ENCODE measurements at places on chromosomes 12 and 14.
A peak's percentile ranks its signal among the peaks of the same experiment; 100 is the strongest.

DNA sequence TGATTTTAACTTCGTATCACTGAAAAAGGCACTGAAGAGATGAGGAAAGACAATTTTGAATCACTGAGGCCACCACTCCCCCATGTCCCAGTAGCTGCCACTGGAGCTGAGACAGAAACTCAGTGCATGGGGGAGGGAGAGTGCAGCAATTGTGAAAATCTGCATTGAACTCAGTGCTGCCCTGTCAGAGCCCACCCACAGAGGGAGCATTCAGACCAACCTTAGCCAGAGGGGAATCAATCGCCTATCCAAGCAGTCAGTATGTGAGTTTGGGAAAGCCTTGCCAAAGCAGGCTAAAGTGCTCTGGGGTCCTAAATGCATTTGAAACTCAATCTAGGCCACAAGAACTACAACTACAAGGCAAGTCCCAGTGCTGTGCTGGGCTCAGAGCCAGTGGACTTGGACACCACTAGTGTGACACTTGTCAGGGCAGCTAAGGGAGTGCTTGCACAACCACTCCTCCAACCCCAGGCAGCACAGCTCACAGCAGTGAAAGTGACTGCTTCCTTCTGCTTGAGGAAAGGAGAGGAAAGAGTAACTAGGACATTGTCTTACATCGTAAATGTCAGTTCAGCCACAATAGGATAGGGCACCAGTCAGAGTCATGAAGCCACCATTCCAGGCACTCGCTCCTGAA, 13.3 kb downstream of the RNASE3 start:
- DNase-seq, result no peak

DNA sequence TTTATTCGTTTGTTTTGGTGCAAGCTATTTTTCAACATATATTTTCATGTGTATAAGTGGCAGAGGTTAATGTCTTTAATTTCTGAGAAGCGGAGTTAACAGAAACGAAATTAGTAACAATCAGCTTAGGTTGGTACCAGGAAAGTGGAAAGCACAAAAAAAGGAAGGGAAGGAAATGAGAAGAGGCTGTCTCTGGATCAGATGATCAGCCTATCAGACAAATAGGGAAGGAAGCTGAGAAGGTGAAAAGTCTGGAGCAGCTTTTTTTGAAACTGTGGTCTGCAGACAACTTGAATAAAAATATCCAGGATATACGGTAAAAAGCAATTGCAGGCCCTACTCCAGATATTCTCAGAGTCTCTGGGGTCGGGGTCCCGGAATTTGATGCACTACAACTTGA, 265.0 kb downstream of the SSPN start:
- DNase-seq, result no peak

DNA sequence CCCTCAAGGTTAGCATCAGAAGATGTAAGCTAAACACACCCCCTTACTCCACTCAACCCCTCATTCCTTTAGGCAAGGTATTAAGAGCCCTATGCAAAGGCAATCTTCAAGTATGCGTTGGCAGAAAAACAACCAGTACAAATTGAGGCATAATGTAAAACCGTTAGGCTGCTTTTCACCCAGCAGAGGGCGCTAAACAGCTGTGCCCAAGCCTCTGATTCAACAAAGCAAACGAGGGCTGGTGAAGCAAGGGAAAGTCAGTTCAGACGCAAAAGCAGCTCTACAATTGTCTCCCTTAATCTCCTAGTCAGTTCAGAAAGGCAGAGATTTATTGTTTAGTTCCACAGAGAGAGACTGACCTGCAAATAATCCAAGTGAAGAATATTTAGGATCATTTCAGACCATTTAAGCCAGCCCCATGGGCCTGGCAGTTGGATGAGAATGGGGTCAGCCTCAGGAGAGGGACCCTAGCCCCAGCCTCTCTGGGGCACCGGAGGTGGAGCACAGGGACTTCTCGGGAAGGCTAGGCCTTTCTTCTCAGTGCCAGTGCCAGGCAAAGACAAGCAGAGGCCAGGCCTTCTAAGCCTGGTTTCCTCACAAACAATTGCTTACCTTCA, 23.5 kb downstream of the DCAF5 start:
- peak; percentile 69 for DNase-seq

- peak; percentile 44 for DNase-seq
Observed at GRCh38 chr14:24289649-24290280, 9.8 kb downstream of the DHRS1 start.

DNA sequence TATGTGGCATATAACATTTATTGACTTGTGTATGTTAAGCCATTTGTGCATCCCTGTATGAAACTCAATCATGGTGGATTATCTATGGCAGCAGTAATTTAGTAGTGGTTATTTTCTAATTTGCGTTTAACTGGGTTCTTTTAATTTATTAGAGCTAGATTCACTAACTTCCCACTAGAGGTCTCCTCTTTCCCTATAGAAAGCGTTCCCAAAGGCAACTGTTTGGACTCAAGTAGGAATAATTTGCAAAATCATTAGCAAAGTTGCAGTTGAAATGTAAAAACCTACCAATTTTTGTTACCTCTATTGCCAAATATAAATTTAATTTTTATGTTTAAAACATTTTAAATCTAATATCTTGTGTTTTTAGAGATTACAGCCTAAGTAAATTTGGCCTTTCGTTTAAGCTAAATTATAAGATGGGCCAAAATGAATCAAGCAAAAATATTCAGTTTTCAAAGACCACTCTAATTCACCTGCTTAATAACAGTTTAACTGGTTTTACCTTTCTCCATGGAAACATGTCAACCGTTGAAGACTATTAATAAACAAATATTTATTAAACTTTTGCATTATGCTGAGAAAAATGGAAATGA, 6.0 kb downstream of the DMAC2L start:
- no peak for DNase-seq

GRCh38 chr14:34364201-34364600, 97.8 kb downstream of the SPTSSA start:
- DNase-seq, result no peak

- no peak for DNase-seq
Observed at GRCh38 chr12:9260931-9261330, 52.7 kb upstream of the PZP start.

- DNase-seq, result no peak
Observed at GRCh38 chr14:60487211-60487610, 1.3 kb upstream of the C14orf39 start.

DNA sequence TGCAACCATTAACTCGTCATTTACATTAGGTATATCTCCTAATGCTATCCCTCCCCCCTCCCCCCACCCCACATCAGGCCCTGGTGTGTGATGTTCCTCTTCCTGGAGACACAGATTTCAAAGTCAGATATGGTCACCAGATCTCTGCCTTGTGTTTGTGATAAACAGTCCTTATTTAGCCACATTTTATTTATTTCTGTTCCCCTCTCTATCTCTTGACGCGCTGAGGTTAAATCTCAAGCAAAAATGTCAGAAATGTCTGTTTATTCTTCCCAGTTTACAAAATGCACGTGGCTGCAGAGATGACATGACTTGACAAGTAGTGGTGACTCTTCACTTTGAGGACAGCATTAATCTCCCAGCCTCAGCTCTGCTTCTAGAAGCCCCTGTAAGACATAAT, 11.5 kb upstream of the RASSF3 start:
- DNase-seq, result no peak

- DNase-seq, result no peak
Observed at GRCh38 chr12:116502141-116502725, 56.9 kb upstream of the MAP1LC3B2 start.

GRCh38 chr14:65304963-65305362, 107.6 kb upstream of the FUT8 start:
- DNase-seq, result no peak

GRCh38 chr12:132262256-132263060, 66.9 kb downstream of the GALNT9 start:
- no peak for DNase-seq

GRCh38 chr14:89237921-89238529, 179.0 kb downstream of the FOXN3 start:
- no peak for DNase-seq

DNA sequence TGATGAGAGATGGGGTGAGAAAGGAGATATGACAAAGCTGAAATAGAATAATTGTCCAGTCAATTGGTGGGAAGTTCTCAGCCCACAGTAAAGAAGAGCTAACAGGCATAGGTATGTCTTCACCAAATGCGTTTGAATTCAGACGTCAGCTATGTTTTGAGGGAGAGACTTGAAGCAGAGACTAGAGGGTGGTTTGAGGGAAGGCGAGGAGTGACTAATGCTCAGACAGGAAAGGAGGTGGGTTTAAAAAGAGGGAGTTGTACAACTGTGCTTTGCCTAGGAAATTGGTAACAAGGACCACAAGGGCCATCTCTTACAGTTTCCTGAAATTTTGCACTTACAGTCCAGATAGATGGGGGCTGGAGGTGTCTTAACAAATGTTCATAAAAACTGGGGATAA, 6.4 kb downstream of the JKAMP start:
- DNase-seq, result no peak

- DNase-seq, result no peak
Observed at GRCh38 chr12:402029-402389, 565 bp downstream of the CCDC77 start.

DNA sequence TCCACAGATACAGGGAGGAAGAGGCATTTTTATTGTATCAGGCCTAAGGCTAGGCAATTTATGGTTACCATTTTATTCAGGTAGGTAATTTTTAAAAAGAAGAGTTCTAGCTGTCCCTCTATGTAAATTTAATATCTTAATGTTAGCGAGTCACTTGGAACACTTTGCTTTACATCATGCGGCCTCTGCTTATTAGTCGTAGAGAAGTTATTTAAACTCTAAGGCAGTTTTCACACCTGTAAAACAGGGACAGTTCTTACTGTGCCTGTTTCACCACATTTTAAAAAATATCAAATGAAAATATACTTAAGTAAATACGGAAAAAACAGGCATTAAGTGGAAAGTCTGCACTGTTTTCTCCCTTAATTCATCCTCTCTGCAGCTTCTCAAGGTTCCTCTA, 71.4 kb upstream of the POC1B start:
- DNase-seq, result no peak

DNA sequence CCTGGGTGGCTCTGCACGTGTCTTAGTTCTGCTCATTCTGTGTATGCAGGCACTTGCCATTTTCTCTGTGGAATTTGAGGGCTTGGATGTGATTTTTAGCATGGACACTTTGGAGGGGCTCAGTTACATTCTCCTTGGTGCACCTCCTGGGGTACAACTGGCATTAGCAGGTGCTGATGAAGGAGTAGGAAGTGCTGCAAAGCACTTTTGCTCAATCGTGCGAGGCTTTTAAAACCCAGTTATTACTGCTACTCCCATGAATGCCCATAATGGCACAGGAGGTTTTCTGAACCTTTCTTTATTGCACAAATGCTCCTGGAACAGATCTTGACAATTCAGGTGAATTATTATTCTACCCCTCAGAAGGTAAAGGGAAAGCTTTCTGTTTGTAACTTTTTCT, 78.7 kb downstream of the SLC25A47 start:
- DNase-seq, result no peak

GRCh38 chr14:105495990-105496830, 5.2 kb downstream of the TEDC1 start:
- peak; percentile 9 for DNase-seq

GRCh38 chr12:7716381-7716780, 5.1 kb downstream of the DPPA3 start:
- DNase-seq, result no peak

DNA sequence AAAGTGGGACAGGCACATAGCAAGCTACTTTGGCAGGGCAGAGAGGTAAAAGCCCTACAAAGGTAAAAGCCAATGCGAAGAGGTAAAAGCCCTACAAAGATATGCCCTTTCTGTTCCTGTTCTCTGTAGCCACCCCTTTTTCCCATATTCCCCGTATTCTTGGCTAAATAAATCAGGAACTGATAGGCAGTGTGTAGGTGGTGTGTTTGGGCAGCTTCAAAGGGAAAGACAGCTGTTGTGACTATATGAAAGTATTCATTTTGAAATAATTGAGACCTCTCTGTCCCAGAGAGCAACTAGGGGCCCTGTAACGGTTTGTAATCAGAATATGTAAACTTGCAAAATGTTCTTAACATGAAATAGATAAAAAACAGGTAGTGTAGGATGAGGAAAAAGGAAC, 11.3 kb upstream of the SLC41A2 start:
- DNase-seq, result no peak

GRCh38 chr12:24772813-24773212, 176.1 kb downstream of the BCAT1 start:
- no peak for DNase-seq
